Glomerular endothelial cell (primary cell): ENCODE measurements at places on chromosomes 5 and 9. TPM values are rescaled to one million over a fixed set of nuclear protein-coding genes. Genes with fewer than 3 reads are reported as not detected.

- DNase-seq: no peak
Observed at GRCh38 chr5:107887166-107887943, 216.6 kb upstream of the EFNA5 start.

DNA sequence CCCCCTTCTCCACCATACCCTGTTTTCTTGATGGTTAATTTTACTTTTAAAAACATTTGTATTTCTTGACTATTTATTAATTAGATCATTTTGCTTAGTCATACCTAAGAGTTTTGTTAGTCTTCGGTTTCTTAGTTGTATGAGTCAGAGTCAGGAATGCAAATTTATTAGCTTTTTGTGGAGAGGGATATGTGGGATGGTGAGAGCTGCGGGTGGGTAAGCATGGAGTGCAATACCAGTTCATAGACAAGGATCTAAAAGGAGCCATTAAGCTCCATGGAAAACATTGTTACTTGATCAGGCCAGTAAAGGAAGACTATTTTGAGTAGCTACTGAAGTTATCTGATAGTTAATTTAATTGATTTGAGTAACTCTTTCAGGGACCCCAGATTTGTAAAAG is 77.5 kb downstream of the ZSWIM6 start:
- DNase-seq: peak; percentile 67

- no peak for DNase-seq
Observed at GRCh38 chr9:35758475-35759050, 4.5 kb upstream of the MSMP start.

The CREB3 gene
- 77.0 and 78.6 TPM in 2 replicates for total RNA-seq
